ENCODE measurements at places on chromosomes 5 and 9.

DNA sequence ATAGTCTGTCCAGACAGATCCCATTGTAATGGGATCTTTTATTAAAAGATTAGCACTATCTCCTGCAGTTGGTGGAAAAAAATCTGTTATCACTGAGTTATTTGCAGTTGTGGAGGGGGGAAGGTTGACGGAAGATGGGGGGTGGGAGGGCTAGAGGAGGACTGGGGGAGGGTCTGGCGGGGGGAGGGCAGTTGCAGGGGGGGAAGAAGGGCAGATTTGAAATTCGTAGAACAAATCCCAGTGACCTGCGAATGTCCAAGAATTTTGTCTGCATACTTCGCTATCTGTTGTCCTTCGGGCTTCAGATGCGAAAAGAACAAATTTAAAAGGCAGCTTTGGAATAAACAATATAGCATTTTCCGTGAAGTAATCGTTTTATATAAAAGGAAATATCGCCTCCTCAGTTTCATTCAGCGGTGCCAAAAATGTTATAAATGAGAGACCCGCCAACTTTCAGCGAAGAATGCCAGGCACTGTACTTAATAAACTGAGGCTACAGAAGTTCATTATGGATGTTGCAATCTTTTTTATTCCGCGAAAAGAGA lies 1.3 kb upstream of the FST start:
- no peak for DNase-seq

DNA sequence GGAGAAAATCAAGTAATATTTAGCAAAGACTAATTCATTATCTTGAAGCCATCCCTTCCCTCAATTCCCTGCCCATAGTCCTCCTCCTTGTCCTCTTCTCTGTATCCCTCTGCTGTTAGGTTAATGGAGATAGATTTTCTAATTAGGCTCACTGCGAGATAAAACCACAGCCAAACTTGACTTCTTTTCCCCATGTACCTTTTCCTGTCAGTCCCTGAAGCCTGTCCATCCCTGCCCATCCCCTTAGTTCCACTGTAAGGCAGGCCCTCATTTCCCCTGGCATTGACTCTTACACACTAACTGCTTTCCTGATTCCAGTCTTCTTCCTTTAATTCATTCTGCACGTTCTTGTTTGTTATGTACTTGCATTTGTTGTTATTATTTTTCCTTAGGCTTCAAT lies 1.2 kb downstream of the TLR4 start:
- DNase-seq, result no peak

DNA sequence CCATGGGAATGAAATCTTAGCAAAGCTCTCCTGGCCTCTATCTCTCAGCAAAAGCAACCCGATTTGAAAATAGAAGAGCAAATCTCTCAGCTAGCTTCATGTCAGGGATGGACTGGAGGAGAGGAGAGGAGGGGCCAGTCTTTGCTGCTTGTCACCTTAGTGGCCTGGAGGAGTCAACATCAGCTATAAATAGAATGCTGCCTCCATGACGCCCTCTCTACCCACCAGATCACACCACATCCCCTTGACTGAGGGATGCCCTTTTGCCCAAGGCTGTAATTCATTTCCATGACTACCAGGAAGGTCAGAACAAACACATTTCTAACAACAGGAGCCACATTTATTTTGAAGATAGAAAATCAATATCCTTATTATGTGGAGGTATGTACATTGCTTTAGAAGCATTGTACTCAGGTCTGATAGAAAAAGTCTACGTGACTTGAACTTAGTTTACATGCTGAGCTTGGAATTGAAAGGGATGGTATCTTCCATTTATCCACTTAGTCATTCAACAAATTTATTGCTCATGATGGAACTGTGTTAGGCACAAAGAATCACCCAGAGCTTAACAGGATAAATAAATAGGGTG lies 92.4 kb upstream of the LIFR start:
- DNase-seq, result no peak

DNA sequence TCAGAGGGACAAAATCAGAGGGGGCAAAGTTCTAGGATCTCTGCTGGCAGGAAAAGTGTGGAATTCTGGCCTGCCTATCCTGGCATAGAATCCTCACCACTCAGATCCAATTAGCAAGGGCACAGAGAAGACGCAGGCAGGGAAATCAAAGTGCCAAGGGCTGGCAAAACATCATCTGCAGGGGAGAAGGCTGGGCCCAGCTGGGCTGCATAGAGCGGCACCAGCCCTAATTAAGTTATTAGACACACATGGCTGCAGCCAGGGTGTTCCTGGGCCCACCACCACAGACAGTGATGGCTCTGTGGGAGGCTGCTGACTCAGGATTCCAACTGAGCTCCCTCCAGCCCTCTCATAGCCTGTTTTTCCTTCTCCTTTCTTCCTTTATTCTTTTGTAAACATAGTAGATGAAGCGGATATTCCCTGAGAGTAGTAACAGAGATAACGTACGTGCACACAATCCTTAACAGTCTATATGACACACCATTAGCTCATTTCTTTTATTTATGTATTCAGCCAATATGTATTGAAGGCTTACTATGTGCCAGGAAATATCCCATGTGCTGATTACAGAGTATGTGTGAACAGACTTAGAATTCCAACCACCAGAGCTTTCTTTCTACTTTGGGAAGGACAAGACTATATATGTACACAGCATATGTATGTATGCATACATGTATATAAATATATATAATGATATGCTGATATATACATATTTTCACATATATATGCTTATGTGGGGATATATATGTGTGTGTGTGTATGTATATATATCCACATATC lies 236.1 kb downstream of the ASTN2 start:
- DNase-seq, result peak; percentile 46

DNA sequence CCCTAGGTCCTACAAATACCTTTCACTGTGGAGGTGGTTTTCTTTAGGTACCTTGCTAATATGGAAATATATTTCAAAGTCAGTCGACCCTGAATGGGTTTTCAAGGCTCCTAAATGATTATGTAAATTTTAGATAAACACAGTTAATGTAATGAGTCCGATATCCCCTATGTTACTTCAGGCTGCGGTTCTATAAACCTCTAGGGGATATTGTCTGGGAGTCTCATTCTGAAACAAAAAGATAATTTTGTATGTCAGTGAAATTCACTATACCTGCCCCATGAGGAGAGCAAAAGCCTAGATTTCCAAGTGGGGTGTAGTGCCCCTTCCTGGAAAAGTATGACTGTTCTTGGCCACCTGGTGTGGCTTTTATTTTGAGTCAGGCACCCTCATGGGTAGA lies 377.3 kb downstream of the ICE1 start:
- no peak for DNase-seq

- no peak for DNase-seq
Measured at GRCh38 chr9:87894998-87895625, 12.4 kb downstream of the SPATA31E1 start.

- peak; percentile 35 for DNase-seq
Measured at GRCh38 chr5:10457682-10458574, 16.2 kb downstream of the ROPN1L start.

- no peak for DNase-seq
Measured at GRCh38 chr5:128799945-128800344, 165.3 kb upstream of the SLC27A6 start.

DNA sequence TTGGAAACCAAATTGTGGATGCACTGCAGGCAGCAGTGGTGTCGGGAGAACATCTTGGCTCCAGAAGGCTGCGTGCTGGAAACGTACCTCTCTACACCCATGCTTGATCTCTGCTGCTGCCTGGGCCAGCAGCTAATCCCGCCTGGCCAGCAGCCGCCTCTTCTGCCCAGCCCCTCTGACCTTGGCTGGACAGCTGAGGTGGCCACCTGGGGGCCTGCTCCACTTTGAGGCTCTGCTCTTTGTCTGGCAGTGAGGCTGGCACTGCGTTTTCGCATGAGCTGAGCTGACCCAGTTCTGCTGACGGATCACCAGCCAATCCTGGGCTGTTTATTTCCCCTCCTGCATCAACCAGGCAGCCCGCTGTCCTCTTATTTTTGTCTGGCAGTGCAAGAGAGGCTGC lies 154.9 kb downstream of the TENT4A start:
- DNase-seq, result no peak

DNA sequence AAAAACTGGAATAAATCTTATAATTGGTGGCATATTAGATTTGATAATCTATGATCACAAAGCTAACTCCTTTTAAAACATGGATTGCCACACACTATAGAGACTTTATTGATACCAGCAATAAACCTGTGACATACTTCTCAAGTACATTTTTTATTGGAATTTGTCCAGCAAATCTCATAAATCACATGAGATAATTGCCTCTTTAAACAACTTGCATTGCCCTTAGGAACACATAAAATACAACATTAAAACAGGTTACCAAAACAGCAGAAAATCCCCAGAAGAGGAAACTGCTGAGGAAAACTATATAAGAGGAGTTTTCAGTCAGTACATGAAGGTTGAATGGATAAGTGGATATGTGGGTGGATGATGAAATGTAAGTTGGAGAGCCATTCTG lies 124.6 kb downstream of the SNCAIP start:
- no peak for DNase-seq

DNA sequence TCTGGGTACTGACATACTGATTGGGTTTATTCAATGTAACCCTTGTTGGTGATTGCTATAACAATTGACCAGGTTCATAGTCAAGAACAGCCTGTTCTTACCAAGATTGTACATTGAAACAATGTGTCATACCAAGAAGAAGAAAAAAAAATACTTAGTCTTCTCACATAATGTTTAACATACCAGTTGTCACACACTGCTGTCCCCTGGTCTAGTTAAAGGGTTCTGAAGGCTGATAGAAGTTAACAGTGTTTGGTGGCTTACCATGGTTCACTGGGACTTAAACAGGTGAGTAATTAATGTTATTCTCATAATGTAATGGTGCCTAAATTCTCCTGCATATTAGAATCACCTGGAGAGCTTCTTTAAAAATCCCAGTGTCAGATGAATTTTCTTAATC lies 18.5 kb upstream of the CDC42SE2 start:
- DNase-seq, result no peak

GRCh38 chr5:2534251-2534650 lies 217.2 kb downstream of the IRX2 start:
- DNase-seq, result no peak

- DNase-seq, result peak; percentile 90
Measured at GRCh38 chr5:66710557-66711088, 114.4 kb downstream of the MAST4 start.

GRCh38 chr9:32671333-32671732 lies 35.9 kb upstream of the TAF1L start:
- DNase-seq, result no peak

GRCh38 chr9:27485158-27485557 lies 38.9 kb upstream of the IFNK start:
- DNase-seq, result no peak

GRCh38 chr9:29928072-29928471 lies 2354.8 kb upstream of the C9orf72 start:
- no peak for DNase-seq

DNA sequence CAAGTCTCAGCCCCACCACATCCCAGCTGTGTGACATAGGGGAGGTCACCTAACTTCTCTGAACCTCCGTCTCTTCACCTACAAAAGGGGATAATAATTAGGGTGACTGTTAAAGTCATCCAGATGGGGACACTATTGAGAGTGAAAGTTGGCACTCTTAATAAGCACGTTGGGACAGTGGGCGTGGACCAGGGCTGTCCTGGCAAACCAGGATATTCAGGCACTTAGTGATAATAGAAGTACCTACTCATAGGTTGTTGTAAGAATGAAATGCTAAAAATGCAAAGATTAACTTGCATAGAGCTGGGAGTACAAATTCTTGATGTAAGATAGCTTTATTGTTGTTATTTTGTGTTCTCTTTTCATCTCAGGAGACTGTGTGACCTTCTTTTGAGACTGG lies 177.9 kb downstream of the MELK start:
- DNase-seq, result no peak

GRCh38 chr5:173922527-173922926 lies 34.4 kb downstream of the CPEB4 start:
- DNase-seq, result peak; percentile 40

- DNase-seq, result peak; percentile 85
Measured at GRCh38 chr5:73395256-73395655, 53.3 kb downstream of the FOXD1 start.

GRCh38 chr5:42429694-42430093 lies 6.5 kb downstream of the GHR start:
- DNase-seq, result no peak

DNA sequence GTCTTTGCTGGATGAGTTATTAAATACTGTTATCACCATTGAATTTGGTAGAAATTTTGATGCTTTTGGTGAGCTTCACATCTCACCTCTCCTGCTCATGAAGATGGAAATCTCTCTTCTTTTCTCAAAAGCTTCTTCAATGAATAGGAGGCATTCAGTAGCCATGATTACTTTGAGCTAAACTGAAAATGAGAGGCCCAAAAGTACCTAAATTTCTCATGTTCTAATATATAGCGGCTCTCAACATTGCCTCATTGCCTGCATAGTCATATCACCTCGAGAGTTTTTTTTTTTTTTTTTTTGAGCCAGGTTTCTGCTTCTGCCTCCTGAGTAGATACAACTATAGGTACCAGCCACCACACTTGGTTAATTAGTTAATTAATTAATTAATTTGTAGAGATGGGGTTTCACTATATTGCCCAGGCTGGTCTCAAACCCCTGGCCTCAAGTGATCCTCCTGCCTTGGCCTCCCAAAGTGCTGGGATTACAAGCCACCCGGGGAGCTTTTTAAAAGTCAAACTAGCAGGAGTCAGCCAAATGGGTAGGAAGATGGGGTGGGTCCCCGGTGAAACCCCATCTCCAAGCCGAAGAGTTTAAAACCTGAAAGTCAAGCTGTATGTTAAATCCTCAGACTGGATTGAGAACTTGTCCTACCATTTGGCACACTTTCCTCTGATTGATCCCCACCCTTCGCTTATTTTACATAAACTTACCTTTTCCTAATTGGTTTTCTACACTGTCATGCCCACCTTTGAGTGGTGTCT lies 169.0 kb downstream of the DOCK2 start:
- DNase-seq, result no peak

GRCh38 chr5:98813755-98814154 lies 40.3 kb downstream of the RGMB start:
- DNase-seq, result peak; percentile 21

- no peak for DNase-seq
Measured at GRCh38 chr9:121822093-121823085, 171.0 kb downstream of the DAB2IP start.

GRCh38 chr5:169298193-169298592 lies 2.7 kb downstream of the SLIT3 start:
- no peak for DNase-seq

DNA sequence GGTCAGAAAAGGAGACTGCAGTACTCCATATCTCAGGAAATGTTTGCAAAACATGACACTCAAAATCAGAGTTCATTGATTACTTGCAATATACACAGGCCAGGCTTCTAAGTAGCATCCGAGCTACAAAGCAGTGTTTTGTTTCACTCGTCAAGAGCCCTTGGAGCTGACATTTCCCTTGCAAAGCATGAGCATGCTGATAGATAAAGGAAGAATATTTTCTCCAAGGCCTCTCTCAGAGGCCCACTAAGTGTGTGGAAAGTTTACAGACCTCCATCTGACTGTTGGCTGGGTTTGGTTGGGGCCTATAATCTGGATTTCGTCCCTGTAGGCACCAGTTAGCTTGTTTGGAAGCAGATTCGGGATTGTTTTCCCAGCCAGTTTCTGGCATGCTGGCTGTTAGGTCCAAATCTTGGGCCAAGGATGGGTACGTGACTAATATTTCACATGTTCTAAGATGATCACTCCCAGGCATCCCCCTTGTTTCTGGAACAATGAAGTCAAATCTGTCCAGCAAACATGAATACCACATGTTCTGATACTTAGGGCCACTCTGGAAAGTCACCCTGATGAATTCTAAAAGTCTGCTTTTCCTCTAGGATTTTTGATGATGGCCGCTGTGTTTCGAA lies 161.3 kb downstream of the RFK start:
- no peak for DNase-seq

All from fibroblast of skin of right biceps (primary cell).